Common myeloid progenitor, CD34-positive (primary cell): ENCODE measurements at places on chromosomes 7 and 10.
A peak's percentile ranks its signal among the peaks of the same experiment; 100 is the strongest.

DNA sequence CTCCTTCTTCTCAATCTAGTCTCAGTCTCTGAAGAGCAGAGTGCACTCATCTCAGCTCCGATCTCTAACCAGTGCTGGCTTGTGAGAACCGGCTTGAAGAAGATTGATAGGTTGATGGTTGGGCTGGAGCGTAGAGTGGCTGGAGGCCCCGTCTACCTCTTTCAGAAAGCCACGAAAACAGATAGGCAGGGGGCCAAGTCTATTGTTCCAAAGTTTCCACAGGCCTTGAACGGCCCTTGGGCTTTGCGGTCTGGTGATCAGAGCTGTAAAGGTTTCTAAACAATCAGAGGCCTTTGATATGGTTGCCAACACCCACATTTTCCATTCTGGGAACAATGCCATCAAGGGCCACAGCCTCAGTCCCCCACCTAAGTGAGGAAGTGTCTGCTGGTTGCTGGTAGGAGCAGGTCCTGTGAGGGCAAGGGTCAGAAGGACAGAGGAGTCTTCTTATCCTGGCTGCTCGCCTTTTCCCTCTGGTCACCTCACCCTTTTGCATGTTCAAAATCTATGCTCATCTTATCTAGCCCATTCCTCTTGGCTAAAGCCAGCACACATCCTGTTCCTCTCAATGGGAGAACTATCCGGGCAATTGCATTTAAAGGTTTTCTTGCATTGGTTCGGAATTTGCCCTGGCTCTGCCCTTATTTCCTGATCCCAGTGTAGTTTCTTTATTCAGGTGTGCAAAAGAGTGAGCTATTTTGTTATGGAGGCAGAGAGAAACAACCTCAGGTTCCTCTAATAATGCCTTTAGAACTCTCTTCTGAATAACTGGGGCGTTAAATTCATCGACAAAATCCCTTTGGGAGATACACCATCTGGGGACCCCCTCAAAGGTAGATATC, 70.3 kb upstream of the KMT2E start:
- peak overlapping the region; percentile 97 for H3K27ac ChIP-seq
- no peaks in the 10 kb centered on the region for H3K36me3 ChIP-seq
- DNase-seq, result peak; percentile 88
- H3K27me3 ChIP-seq, result no peaks in the 10 kb centered on the region
- H3K4me3 ChIP-seq, result peak overlapping the region; percentile 2

DNA sequence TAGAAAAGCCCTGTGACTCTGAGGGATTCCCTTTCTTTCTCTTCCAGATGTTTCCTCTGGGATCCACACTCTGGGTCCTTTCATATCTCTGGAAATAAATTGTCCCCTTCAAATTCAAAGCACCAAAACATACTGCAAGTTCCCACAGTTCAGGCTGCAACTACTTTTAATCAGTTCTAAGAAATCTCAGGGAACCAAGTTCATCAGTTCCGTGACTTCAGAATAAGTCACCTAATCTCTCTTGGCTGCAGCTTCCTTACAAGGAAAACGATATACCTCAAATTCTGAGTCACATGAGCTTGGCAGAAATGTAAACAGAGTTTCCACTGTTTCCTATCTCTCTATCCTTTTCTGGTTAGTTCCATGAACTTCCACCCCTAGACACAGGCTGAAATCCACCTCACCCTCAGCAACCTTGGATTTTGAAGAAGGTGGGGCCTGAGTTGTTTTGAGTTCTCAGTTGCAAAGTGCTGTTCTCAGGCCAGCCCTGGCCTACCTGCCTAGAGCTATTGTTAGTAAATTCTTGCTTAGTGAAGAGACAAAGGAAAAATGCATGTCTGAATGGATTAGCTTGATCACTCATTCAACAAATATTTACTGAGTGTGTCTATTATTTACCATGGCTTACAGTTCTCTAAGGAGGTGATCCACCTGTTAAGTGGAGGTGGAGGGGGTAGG, 59.3 kb upstream of the IL6 start:
- DNase-seq, result no peak
- H3K4me1 ChIP-seq, result no peaks in the 10 kb centered on the region
- no peak overlapping the region for H3K27ac ChIP-seq
- no peak overlapping the region for H3K4me3 ChIP-seq

DNA sequence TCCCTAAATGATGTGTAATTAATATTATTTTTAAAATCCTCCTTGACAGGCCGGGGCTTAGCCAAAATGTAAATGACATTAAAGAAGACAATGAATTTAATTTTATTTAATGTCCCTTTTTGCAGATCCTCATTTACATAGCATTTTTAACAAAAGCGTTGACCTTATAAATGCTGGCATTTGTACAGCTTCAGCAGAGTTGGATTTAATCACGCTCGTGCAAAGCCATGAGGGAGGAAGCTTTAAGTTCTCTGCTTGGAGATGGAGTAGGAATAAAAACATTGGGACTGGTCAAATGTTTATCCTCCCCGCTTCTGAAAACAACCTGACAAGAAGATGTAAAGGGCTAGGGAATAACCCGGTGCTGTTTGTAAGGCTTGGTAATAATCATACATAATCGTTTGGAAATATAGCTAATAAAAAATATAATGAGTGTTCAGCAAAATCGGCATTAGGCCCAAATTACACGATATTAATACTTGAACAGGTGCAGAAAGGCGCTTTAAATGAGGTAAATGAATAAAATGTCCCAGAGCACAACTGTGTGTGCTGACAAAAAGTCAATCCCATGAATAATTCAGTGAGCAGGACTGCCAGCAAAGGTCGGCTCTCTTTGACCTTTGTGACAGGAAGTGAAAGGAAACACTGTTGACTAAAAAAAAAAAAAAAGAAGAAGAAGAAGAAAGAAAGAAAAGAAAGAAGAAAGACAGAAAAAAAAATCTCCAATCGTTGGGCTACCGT, 11.5 kb downstream of the EBF3 start:
- no peak overlapping the region for H3K4me3 ChIP-seq
- DNase-seq, result no peak
- no peaks in the 10 kb centered on the region for H3K36me3 ChIP-seq

- no peaks in the 10 kb centered on the region for H3K36me3 ChIP-seq
- no peak overlapping the region for H3K4me3 ChIP-seq
- H3K27me3 ChIP-seq, result no peaks in the 10 kb centered on the region
- no peaks in the 10 kb centered on the region for H3K4me1 ChIP-seq
- H3K27ac ChIP-seq, result no peak overlapping the region
- no peak for DNase-seq
Observed at GRCh38 chr7:54338319-54338718, 203.9 kb upstream of the VSTM2A start.

GRCh38 chr7:39811161-39811614, 138.9 kb upstream of the CDK13 start:
- no peak for DNase-seq
- H3K36me3 ChIP-seq, result no peaks in the 10 kb centered on the region
- no peak overlapping the region for H3K4me3 ChIP-seq
- no peak overlapping the region for H3K27ac ChIP-seq

DNA sequence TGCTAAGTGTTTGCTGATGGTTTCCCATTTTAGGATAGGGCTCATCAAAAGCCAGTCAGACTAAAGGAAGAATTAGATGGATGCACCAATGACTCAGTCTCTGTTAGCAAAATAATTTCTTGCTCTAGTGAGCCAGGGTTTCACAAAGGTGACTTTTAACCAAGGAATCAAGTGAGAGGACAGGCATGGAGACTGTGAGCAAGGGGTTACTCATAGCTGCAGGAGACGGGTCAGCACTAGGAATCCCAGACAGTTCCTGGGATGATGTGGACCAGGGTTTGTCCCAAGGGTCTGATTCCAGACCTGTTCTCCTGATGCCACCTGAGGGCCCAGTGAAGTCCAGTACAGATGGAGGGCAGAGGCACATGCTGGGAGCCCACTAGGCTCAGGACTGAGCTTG, 138.1 kb downstream of the NOC3L start:
- no peaks in the 10 kb centered on the region for H3K4me1 ChIP-seq
- H3K36me3 ChIP-seq, result no peaks in the 10 kb centered on the region
- no peaks in the 10 kb centered on the region for H3K27me3 ChIP-seq
- no peak overlapping the region for H3K27ac ChIP-seq
- no peak for DNase-seq
- no peak overlapping the region for H3K4me3 ChIP-seq

GRCh38 chr7:19508124-19508523, 200.7 kb downstream of the POLR1F start:
- H3K27me3 ChIP-seq, result no peaks in the 10 kb centered on the region
- H3K4me3 ChIP-seq, result no peak overlapping the region
- no peak for DNase-seq

- H3K36me3 ChIP-seq, result peaks cover 3% of the 10 kb centered on the region
- H3K27ac ChIP-seq, result no peak overlapping the region
- H3K4me1 ChIP-seq, result peaks cover 8% of the 10 kb centered on the region
- DNase-seq, result no peak
- H3K4me3 ChIP-seq, result no peak overlapping the region
Observed at GRCh38 chr7:137957887-137958286, 44.0 kb downstream of the CREB3L2 start.

GRCh38 chr7:121237601-121238000, 91.2 kb upstream of the WNT16 start:
- H3K4me1 ChIP-seq, result no peaks in the 10 kb centered on the region
- DNase-seq, result no peak
- peaks cover 9% of the 10 kb centered on the region for H3K36me3 ChIP-seq
- H3K27me3 ChIP-seq, result no peaks in the 10 kb centered on the region
- no peak overlapping the region for H3K27ac ChIP-seq

GRCh38 chr7:69277366-69277765, 320.9 kb upstream of the AUTS2 start:
- peaks cover 2% of the 10 kb centered on the region for H3K27me3 ChIP-seq
- no peak for DNase-seq
- H3K27ac ChIP-seq, result no peak overlapping the region
- H3K4me3 ChIP-seq, result no peak overlapping the region
- H3K36me3 ChIP-seq, result no peaks in the 10 kb centered on the region
- no peaks in the 10 kb centered on the region for H3K4me1 ChIP-seq

DNA sequence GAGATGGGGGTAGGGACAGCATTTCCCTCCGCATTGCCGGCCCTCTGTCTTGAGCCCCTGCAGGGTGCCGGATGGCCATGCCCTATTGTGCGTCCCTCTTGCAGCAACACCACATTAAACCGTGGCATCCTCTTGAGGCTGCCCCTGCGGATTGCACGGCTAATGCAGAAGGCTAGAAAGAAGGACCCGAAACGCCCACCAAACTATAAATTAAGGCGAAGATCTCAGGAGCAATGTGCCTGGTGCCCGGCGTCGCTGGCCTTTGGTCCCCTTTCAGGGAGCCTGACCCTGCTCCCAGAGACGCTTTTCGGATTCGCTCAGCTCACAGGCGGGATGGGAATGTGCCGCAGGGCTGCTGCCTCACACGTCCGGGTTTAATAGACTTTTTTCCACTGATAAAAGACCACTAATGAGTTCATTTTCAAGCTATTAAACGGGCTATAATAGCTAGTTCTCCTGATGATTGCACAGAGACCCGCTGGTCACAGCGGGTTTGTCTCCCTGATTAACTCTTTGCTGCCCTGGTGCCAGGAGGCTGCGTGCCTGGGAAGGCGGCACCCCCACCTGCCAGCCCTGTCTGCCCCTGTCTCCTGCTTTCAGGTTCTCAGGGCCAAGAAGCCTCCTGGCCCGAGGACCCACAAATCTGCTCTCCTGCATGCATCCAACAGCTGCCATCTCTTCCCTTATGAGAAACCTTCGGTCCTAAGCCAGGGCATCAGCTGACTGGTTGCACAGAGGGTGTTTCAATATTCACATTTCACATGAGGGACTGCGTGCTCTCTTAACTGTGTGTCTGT, 128.3 kb downstream of the ADARB2 start:
- peaks cover 48% of the 10 kb centered on the region for H3K27me3 ChIP-seq
- peaks cover 4% of the 10 kb centered on the region for H3K4me1 ChIP-seq
- H3K36me3 ChIP-seq, result no peaks in the 10 kb centered on the region
- peak overlapping the region; percentile 16 for H3K4me3 ChIP-seq
